Stimulated activated CD8-positive, alpha-beta memory T cell treated with anti-CD3 and anti-CD28 coated beads, Interleukin-4, amount 100 ng/mL, for 1 hour (primary cell): ENCODE measurements at places on chromosomes 4 and X.

DNA sequence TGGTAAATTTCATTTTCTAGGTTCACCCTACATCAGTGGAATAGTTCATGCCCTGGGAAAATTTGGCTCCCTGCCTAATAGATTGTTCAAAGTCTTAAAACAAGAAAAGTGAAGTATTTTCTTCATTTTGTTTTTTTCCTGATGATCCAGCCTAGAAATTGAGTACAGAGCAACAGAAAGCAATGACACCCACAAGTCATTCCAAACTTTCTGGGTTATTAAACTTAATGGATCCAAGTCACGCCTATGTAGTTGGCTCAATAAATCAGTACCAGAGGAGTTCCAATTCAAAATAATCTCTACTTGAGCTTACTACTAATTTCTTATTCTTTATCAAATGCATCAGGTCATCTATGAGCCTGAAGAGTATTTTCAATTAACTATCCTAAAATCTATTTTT lies 937.6 kb upstream of the SLIT2 start:
- DNase-seq: no peak

DNA sequence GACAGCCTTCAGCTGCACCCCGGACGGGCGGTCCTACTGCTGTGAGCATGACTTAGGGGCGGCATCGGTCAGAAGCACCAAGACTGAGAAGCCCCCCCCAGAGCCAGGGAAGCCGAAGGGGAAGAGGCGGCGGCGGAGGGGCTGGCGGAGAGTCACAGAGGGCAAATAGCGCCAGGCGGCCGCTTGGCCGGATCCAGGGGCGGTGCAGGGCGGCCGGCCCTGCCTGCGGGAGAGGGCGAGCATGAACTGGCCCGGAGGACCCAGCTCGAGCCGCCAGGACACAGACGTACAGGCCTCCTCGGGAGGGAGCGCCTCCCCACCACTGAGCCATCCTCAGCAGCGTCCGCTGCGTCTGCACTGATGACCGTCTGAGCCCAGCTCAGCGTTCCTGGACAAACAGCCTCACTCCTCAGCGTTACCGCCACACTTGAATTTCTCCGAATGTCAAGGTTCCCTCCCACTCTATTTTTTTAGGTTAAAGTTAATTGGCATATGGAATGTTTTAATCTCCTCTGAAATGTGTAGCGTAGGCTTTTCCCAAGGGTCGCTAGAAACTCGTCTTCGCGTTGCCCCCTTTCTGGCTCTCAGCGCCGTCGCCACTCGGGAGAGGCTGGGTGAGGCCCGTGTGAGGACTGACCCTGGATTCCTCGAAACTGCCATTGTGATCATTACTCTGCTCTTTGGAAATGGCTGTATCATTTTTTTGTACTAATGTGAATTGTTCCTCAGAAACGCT lies 29.9 kb downstream of the NELFA start:
- DNase-seq: no peak

DNA sequence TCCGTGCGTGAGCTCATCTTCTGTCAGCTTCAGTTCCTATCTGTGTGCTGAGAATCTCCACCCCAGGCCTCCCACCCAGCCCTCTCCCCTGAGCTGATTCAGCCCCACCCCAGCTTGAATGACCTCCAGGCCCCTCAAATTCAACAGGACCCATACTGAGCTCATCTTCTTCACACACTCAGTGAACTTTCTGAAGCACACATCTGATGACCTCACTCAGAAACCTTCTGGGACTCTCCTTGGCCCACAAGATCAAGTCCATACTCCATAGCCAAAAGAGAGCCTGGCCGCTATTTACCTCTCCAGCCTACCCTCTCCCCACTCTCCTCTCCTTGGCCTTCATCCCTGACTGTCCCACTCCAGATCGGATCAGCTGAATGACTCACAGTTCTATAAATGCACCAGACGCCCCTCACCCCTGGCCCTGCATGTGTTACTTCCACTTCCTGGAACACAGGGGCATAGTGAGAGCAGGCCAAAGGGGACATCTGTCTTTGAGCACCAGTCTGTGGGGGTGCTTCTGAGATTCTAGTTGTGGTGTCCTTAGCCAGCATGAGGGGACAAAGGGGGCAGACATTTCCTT lies 62.5 kb downstream of the PJA1 start:
- no peak for DNase-seq

GRCh38 chrX:41148553-41148952 lies 63.3 kb downstream of the USP9X start:
- DNase-seq: no peak

- DNase-seq: no peak
These were observed 50.9 kb upstream of the TMEM164 start for GRCh38 chrX:109952050-109952449.

- DNase-seq: no peak
These were observed 140.8 kb upstream of the EDNRA start for GRCh38 chr4:147340111-147340510.

GRCh38 chr4:78219825-78220224 lies 162.7 kb downstream of the FRAS1 start:
- DNase-seq: no peak

GRCh38 chr4:80216100-80216761 lies 18.9 kb downstream of the PRDM8 start:
- DNase-seq: no peak

DNA sequence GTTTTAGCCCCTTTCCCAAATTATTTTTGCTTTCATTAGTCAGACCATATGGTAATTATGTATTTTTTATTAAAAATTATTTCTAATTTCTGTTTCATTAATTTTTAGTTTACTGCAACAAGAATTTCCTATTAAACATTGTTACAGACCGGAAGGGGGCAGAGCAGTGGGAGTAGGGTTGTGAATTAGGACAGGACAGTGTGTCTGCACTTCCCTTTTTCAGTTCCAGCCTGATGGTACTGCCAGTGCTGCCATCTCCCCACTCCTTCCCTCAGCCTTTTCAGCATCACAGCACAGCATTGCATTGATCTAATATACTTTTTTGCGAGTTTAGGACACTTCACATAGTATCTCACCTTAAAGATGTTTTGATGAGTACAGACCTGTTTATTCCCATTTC lies 76.5 kb downstream of the STIM2 start:
- DNase-seq: no peak

DNA sequence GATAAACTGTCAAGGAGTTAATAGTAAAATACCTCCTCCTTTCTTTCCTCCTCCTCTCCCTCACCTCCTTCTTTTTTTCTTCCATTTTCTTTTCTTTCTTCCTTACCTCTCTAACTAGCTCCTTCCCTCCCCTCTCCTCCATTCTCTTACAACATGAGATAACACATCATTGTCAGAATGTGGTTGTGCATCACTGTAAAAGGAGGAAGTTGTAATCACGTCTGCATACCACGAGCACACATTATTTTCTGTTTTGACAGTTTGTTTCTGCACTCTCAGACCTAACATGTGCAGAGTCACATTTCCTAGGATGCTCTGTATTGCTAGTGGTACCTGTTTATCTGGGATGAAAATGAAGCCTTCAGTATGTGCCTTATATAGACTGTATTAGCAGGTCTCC lies 9.1 kb downstream of the SLIT2 start:
- DNase-seq: no peak

GRCh38 chrX:19372547-19373331 lies 29.0 kb downstream of the PDHA1 start:
- DNase-seq: no peak

DNA sequence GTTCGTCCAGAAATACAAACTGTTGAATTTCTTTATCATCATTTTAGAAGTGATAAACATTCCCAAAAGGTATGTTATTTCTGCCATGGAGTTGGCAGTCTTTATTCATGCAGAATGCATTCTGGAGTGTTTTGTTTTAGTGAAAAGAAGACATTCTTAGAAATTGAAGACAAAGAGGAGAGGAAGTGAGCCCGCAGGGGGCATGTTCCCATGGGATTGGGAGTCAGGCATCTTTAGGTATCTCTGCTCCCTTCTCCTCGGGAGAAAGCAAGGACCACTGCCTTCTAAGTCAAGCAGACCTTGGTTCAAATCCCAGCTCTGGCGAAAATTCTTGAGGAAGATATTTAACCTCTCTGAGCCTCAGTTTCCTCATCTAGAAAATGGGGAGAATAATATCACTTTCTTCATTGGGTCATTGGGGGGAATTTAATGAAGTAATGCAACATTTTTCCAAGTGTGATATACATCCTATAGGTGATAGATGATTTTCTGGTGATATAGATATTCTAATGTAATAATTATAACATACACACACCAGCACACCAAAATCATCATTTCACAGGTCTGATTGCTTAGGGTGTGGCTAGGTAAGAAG lies 26.5 kb upstream of the CHRNA9 start:
- no peak for DNase-seq

DNA sequence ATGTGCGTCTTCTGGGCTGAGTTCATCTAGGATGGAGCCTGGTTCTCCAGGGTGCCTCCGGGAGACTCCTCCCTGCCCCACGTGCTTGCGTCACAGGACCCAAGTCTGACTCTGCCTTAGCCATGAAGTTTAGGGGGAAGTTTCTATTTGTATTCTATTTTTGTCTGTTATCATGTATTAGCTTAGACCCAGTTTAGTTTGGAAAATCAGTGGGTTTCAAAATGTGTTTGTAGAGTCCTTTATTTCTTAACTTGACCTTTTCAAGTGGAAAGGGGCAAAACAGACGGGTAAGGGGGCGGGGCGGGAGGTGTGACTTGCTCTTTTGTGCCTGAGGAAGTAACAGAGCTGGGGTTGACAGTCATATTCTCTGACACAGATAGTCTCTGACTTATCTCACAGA lies 86.0 kb downstream of the HTT start:
- no peak for DNase-seq

DNA sequence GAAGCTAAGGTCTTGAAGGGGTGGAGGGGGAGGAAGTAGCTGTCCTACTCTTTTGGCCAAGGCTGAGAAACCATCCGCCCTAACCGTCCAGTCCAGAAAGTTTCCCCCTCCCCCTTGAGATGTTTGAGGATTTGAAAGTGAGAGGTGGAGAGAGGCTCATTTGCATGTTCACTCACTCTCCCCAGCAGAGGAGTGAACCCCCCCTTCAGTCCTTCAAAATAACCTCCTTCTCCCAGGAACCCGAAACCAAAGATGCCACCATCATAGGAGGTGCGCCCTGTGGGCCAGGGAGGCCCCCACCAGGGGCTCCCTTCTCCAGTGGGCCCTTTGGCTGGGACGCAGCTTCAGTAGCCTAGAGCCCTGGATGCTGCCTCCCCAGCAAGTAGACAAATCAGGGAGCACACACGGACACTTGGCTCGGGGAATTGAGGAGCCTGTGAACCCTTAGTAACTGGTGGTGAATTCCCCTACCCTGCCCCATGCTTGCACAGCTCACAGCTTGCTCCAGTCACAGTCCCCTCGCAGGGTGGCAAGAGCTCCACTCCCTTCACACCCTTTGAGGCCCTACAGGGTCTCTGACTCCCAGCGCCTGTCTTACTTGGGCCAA lies 25.6 kb downstream of the ELF4 start:
- no peak for DNase-seq

GRCh38 chr4:39125600-39125985 lies 56.7 kb upstream of the WDR19 start:
- no peak for DNase-seq

DNA sequence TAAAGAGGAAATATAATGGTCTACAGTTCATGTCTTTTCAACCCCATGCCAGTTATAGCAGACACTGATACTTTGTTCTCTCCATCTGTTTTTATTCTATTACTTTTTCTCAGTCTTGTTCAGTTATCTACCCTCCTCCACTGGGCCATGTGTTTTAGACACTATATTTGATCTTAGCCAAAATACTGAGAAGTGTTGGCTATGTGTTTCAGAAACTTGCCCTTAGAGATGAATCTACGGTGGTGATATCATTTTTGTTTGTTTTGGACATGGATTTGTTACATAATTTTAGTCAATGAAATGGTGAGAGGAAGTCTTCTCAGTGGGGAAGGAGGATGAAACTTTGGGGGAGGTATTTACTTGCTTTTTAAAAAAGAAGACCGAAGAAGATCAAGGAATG lies 211.5 kb upstream of the DDX53 start:
- DNase-seq: no peak

DNA sequence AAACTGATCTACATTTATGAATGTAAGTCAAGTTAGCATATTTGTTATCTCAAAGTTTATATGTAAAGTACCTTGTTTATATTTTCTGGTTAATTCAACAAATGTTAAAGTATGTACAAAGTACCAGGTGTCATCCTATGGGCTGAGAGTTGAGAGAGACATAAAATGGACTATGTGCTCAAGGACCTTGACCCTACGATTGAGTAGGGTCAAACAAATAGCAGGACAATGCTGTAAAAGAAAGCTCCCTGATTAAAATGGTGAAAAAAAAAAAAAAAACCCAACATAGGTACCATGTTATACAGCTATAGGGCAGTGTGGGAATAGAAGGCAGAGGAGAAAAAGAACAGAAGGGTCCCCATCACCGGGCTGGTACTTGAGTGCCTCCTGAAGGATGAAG lies 123.4 kb downstream of the CDS1 start:
- no peak for DNase-seq

DNA sequence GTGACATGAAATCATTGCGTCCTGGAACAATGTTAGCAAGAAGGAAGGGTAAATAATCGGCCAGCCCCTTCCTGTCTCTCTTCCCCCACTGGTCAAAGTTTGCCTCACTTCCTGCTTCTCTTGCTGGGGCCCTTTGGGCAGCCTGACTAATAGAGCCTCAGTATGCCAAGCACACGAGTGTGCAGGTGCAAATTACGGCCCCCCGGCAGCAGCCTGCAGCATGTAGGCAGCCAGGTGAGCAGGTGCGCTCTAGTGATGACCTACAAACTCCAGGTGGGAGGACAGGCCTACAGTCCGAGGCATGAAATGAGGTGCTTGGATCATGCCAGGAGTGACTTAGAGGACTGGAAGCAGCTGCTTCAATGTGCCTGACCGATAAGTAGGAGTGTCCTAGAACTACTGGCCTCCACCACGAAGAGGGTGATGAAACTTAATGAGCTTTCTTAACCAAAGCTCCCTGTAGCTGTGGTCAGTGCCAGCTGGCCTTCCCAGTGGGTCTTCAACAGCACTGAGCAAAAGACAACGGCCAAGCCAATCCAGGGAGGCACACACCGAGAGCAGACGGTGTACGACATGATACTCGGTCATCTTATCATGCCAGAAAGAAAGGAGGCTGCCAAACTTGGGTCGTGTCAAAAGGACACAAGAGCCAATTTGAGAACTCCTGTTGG lies 26.1 kb upstream of the FAT1 start:
- no peak for DNase-seq

- DNase-seq: no peak
These were observed 55.1 kb upstream of the ZCCHC13 start for GRCh38 chrX:74248889-74249288.

- DNase-seq: no peak
These were observed 62.4 kb upstream of the CRMP1 start for GRCh38 chr4:5955201-5955821.

GRCh38 chr4:182975806-182976205 lies 58.6 kb upstream of the DCTD start:
- no peak for DNase-seq

- no peak for DNase-seq
These were observed 74.0 kb downstream of the CPZ start for GRCh38 chr4:8666581-8666980.
